GM23248 (cell line): ENCODE measurements at places on chromosomes 6 and 20. TPM values are rescaled to one million over a fixed set of nuclear protein-coding genes. Genes with fewer than 3 reads are reported as not detected.

DNA sequence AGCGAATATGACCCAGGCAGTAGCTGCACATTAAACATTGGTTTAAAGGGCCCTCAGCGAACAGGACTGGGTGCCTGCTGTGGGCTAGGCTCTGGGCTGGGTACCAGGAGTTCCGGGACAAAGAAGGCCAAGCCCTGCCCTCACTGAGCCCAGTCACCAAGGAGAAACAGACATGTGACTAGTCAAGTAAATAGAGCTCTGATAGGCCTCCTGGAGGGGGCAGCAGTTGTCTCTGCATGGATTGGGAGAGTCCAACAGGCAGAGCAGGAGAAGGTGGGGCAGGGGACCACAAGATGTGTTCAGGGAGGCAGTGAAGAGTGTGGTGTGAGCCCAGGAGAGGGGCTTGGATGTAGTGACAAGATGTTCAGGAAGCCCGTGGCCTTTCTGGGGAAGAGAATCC is 3.1 kb downstream of the HM13 start:
- peak overlapping the region; percentile 96 for H3K4me3 ChIP-seq
- H3K27me3 ChIP-seq = no peaks in the 10 kb centered on the region
- H3K27ac ChIP-seq = peak overlapping the region; percentile 79

DNA sequence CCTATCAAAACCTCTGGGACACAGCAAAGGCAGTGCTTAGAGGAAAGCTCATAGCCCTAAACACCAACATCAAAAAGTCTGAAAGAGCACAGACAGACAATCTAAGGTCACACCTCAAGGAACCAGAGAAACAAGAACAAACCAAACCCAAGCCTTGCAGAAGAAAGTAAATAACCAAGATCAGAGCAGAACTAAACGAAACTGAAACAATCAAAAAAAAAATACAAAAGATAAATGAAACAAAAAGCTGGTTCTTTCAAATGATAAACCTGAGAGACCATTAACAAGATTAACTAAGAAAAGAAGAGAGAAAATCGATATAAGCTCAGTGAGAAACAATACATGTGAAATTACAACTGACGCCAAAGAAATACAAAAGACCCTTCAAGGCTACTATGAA is 34.8 kb upstream of the RUNX2 start:
- no peak for DNase-seq
- H3K4me1 ChIP-seq = no peaks in the 10 kb centered on the region
- H3K4me3 ChIP-seq = no peak overlapping the region
- no peaks in the 10 kb centered on the region for H3K27me3 ChIP-seq
- H3K27ac ChIP-seq = no peak overlapping the region

- H3K4me3 ChIP-seq = no peak overlapping the region
- H3K36me3 ChIP-seq = peaks cover 5% of the 10 kb centered on the region; the same call in 1 of the 2 replicates
- H3K27ac ChIP-seq = no peak overlapping the region
- H3K4me1 ChIP-seq = no peaks in the 10 kb centered on the region
Observed at GRCh38 chr20:37808233-37809070, 94.5 kb upstream of the VSTM2L start.

DNA sequence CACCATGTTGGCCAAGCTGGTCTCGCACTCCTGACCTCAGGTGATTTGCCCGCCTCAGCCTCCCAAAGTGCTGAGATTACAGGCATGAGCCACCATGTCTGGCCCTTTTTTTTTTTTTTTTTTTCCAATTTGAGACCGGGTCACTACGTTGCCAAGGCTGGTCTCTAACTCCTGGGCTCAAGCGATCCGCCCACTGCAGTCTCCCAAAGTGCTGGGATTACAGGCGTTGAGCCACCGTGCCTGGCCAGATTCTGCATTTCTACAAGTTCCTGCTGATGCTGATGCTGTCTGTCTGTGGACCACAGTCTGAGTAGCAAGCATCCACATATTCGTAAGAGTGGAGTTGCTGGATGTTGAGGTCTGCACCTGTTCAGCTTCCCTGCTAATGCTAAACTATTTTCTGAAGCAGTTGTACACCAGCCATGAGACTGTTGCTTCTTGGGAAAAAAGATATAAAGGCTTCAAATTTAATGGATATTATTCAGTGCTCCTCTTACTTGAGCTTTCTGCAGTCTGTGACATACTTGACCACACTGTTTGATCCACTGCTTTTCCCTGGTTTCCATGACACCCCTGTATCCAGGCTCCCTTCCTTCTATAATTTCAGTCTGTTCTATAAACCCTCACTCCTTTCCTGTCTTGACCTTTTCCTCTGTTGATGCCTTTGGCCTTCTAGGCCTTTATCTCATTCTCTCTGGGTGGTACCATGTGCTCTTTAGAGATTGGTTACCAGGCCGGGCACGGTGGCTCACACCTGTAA is 10.1 kb upstream of the ZBTB12 start:
- no peaks in the 10 kb centered on the region for H3K36me3 ChIP-seq
- H3K4me3 ChIP-seq = no peak overlapping the region
- H3K27ac ChIP-seq = peak overlapping the region; percentile 95
- DNase-seq = peak; percentile 28

The TMEM170B gene
- 0.54 and 0.63 TPM in 2 replicates for total RNA-seq

The POPDC3 gene
- 37.4 and 45.1 TPM in 2 replicates for total RNA-seq

DNA sequence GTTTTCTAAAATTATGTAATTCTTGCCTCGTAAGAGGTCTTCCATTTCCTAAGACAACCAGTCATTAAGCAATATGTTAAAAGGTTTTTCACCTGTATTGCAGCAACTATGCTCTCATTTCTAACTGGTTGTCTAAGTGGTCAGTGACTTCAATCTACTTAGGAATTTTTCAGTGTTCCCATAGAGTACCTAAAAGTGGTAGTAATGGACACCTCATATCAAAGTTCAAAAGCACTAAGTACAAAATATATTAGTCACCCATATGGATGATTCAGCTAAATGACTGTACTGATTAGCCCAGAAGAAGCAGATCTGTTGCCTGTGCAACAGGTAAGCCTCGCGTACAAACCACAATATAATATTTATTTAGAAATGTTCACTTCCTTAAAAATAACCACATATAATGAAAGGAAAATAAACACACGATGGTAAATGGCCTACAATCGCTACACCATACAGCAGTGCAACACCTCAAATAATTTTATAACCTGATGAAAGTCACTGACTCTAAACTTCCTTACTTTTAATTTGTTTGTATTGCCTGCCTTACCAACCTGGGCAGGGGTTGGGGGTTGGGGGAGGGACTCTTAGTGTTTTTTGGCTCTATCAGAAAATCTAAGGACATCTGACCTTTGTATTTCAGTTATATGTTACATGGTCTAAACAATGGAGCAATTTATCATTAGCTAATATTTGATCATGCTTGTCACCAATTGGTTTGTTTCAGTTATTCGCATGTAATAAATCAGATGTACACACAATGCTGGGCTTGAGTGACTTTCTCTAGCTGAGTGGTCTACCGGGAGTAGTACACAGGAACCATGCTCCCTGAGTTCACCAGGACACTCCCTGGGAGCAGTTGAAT is 105.9 kb downstream of the HIVEP2 start:
- H3K4me1 ChIP-seq = peaks cover 45% of the 10 kb centered on the region
- no peak overlapping the region for H3K4me3 ChIP-seq
- peak overlapping the region; percentile 32; the same call in 1 of the 2 replicates for H3K27ac ChIP-seq
- H3K36me3 ChIP-seq = no peaks in the 10 kb centered on the region
- H3K27me3 ChIP-seq = no peaks in the 10 kb centered on the region

DNA sequence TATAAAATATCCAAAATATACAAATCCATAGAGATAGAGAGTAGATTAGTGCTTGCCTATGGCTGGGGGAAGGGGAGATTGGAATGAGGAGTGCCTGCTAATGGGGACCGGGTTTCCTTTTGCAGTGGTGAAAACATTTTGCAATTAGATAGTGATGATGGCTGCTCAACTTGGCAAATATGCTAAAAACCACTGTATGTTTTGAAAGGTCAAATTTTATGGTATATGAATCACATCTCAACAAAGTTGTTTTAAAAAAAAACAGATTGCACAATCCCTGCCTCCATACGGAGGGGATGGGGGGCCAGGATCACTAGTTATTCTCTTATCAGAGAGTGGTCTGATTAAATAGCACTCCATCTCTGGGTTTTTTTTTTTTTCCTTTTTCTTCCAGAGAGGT is 76.9 kb upstream of the RIPOR2 start:
- peak; percentile 81 for DNase-seq
- H3K4me3 ChIP-seq = peak overlapping the region; percentile 6; the same call in 1 of the 2 replicates
- H3K36me3 ChIP-seq = no peaks in the 10 kb centered on the region
- peaks cover 70% of the 10 kb centered on the region for H3K4me1 ChIP-seq
- H3K27ac ChIP-seq = peak overlapping the region; percentile 26; the same call in 1 of the 2 replicates

The COL12A1 gene
- 1,033 and 1,064 TPM in 2 replicates for total RNA-seq

GRCh38 chr6:89965441-89966227 is 71.4 kb downstream of the GJA10 start:
- no peak overlapping the region for H3K4me3 ChIP-seq
- no peaks in the 10 kb centered on the region for H3K4me1 ChIP-seq
- peaks cover 35% of the 10 kb centered on the region for H3K27me3 ChIP-seq
- H3K36me3 ChIP-seq = no peaks in the 10 kb centered on the region
